Astrocyte of the spinal cord (primary cell): ENCODE measurements at places on chromosomes 5 and 9.

DNA sequence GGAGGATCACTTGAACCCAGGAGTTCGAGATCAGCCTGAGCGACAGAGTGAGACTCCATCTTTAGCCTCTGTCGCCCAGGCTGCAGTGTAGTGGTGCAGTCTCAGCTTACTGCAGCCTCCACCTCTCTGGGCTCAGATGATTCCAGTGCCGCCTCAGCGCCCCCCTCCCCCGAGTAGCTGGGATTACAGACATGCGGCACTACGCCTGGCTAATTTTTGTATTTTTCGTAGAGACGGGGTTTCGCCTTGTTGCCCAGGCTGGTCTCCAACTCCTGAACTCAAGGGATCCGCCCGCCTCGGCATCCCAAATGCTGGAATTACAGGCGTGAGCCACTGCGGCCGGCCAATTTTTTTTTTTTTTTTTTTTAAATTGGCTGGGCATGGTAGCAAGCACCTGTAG, 2.3 kb upstream of the HSPA9 start:
- DNase-seq: no peak

GRCh38 chr9:112378328-112379176, 1.4 kb upstream of the HSDL2 start:
- no peak for DNase-seq

DNA sequence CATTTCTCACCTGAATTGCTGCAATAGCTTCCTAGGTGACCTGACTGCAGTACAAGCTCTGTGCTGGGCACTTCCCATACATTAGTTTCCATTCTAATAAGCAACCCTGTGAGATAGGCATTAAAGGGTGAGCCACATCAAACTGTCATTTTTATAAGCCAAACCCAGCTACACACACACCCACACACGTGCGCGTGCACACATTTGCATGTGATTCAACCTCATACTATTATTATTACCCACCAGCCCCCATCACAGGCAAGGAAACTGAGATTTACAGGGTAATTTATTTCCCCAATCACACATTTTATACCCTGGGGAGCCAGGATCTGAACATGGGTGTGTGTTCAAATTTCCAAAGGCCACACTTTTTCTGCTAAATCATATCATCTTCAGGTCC, 93.6 kb downstream of the TTLL11 start:
- no peak for DNase-seq

DNA sequence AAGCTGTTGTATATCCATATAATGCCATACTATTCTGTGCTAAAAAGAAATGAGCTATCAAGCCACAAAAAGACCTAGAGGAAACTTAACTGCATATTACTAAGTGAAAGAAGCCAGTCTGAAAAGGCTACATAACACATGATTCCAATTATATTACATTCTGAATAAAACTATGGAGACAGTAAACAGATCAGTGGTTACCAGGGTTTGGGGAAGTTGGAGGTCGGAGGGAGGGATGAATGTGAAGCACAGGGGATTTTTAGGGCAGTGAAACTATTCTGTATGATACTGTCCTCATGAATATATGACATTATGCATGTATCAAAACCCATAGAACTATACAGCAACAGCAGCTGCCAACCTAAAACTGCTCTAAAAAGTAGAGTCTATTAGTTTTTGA, 5.6 kb upstream of the RFK start:
- no peak for DNase-seq

- no peak for DNase-seq
Measured at GRCh38 chr9:35684921-35685320, 4.8 kb downstream of the TPM2 start.

GRCh38 chr5:96721351-96721977, 59.3 kb downstream of the CAST start:
- peak; percentile 38 for DNase-seq

DNA sequence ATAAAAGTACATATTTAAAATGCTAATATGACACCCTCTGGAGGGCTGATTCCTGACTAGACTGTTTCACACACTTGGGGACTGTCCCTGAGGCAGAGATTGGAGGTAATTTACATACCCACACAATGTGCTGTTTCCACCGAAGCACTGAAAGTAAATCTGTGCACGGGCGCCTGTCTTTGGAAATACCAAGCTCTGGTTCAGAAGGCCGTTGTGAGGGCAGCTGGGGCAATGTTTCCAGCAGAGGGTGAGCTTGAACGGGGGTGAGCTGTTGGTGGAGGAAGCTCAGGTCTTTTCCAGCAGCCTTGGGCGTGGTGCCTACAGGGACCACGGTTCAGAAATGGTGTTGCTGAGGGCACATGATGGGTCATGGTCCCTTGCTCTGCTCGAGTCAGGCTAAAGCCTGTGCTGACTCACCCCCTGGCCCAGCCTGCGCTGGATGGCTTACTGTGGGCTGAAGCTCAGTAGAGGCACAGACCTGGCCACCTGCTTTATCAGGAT, 25.8 kb upstream of the HMCN2 start:
- DNase-seq: no peak

DNA sequence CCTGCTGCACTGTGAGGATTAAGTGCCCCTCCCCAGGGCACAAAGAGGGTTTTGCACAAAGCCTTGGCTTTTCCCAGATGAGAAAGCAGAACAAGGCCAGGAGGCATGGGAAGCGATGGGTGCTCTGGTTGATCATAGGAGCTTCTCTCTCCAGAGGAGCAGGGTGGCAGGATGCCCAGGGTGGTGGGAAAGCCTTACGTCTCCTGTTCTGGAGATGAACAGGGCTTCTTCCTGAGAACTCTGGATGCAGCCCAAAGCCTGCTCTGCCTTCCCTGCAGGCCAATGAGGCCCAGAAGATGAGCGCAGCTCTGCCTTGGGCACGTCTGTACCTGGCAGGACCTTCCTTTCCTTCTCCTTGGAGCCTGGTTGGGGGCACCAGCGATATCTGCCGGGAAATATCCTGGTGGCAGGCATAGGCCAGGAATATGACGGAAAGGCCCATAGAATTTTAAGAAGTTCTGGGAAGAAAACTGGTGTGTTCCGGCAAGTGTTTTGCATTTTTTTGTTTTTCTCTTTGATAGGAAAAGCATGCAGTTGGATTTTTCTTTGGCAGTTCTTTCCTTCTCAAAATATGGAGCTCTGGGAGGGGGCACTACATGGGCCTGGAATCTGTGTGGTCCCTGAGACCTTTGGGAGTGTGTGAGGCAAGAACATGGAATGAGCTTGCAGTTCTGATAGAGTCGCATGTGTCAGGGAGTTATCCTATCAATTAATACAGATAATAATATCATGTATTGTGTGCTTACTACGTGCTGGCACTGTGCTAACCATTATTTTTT, 253.2 kb upstream of the KLF4 start:
- no peak for DNase-seq

- DNase-seq: peak; percentile 89
Measured at GRCh38 chr5:138470322-138471051, 5.2 kb downstream of the EGR1 start.

DNA sequence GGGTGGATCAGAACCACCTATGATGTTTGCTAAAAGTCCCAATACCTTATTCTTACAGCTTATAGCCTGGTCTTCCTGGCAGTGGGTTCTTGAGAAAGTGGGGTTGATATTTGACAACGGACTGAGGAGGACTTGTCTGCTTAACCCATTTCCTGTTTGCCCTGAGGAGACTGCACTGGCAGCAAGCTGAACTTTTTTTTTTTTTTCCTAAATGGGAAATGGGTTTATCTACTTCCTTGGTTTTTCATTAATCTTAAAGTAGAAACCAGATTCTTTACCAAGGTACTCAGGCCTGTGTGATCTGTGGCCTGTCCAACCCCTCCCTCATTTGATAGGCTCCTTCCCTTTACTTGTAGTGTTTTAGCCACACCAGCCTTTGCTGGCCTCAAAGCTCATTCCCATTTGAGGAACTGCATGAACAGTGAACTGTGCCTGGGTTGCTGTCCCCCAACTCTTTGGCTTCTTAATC, 47.1 kb downstream of the C9orf57 start:
- DNase-seq: no peak

- no peak for DNase-seq
Measured at GRCh38 chr5:40374853-40375252, 304.9 kb upstream of the PTGER4 start.

- DNase-seq: peak; percentile 89
Measured at GRCh38 chr5:163571744-163572143, 66.3 kb downstream of the MAT2B start.

GRCh38 chr5:159657771-159658170, 258.5 kb upstream of the ADRA1B start:
- no peak for DNase-seq

DNA sequence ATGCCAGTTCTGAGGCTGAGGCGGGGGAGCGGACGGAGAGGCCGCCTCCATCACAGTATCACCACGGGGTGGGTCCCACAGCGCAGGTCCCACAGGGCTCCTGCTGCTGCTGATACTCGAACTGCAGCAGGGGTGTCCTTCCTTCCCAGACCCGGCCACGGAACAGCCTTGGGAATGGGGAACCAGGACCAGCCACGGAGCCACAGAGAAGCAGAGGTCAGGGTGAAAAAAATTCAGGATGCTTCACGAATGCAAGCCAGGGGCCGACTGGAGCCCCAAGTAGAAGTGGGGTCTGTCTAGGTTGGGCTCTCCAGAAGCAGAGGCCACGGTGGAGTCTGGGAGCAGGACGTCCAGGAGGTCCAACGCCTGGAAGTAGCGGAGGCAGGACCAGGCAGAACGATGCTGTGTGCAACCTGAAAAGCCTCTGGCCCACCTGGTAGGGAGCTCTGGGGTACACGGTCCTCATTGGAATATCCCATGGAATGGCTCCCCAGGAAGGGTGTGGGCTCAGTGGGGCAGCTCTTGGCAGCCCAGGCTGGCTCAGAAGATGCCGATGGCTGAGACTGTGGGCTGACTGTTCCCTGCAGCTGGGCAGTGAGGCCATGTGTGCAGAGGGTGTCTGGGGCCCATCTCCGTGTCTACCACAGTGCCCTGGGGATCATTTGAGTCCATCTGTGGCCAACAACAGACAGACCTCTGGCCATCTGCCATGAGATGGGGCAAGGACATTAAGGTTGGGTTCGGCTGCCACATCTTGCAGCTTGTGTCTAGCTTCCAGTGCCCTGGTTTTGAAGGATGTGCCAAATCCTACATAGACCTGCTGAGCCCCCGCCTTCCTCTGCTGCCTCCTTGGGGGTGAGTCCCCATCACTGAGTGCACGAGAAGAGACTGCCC, 66.9 kb upstream of the FCN1 start:
- no peak for DNase-seq
